ENCODE measurements at places on chromosomes 6 and 20.

GRCh38 chr6:128208851-128209580 lies 308.2 kb upstream of the THEMIS start:
- DNase-seq, result no peak

GRCh38 chr6:65126667-65127066 lies 580.4 kb downstream of the EYS start:
- DNase-seq, result no peak

DNA sequence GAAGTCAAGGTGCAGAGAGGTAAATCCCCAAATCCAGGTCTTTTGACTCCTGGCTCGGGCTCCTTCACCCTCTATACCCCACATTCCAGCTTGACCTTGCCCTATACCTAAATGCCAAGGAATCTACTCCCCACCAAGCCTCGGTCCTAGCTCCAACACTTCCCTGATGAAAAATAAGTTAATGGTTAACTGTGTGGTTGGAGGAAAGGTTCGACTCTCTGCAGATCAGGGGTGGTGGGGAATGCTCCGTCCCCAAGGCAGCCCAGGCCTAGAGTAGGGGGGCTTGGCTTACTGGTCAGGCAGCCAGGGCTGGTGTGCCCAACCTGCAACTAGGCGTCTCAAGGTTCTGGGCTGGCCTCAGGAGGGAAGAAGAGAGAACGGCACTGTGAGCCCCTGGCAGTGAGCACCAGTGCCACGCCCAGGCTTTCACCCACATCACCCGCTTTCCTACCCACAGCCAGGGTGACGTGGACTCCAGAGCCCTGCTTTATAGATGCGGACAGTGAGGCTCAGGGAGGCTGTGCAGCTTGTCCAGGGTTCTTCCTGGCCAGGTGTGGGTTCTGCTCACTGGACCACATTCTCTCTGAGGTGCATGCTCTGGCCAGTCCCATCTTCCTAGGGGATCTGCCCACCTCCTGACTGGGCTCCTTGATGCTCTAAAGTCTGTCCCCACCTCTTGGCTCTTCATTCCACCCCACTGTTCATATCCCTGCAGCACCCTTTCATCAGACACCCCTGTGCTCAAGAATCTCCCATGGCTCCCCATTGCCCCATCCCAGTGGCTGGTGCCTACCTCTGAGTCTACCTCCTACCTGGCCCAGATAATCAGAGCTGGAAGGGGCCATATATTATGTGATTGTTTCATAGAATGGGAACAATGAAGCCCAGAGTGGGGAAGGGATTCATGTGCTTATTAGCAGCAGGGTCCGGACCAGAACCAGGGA lies 8.2 kb downstream of the SPDEF start:
- no peak for DNase-seq

- no peak for DNase-seq
Measured at GRCh38 chr6:20350215-20350614, 51.5 kb upstream of the E2F3 start.

- no peak for DNase-seq
Measured at GRCh38 chr6:163175301-163175700, 239.2 kb upstream of the QKI start.

DNA sequence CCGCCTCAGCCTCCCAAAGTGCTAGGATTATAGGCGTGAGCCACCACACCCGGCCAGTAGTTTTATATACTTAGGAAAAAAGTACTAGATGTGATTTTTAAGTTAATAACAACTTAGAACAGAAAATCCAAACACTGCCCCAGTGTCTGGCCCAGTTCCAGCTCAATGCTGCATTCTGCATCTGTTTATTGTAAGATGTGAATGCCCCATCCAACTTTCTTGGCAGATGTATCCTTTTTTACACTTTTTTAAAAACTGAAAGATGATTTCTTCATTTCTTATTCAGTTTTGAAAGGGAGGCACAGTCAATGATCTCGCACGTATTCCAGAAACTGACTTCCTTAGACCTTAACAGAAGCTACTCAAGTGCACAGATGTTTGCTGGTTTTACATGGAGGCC lies 85.6 kb upstream of the SRSF6 start:
- DNase-seq, result no peak

DNA sequence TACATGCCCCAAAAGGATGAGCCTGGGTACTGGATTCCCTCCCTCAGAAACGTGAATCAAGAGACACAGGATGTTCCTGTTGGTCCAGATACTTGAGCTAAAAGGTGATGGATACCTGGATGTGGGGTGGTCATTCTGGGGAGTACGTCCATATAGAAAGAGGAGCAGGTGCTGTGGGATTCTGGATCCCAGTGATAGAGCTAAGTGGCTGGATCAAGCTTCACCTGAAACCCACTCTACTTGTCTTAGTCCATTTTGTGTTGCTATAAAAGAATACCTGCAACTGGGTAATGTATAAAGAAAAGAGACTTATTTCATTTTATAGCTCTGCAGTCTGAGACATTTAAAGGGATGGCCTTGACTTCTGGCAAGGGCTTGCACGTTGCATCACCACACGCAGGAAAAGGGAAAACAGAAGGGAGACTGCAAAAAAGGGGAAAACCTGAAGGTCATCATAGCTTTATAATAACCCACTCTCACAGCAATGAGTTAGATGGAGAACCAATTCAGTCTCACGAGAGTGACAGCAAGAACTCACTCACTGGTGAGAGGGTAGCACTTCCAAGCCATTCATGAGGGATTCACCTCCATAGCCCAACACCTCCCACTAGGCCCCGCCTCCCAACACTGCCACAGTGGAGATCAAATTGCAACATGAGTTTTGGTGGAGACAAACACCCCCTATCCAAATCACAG lies 31.2 kb downstream of the RIPOR3 start:
- no peak for DNase-seq

GRCh38 chr6:128494440-128494839 lies 26.0 kb downstream of the PTPRK start:
- DNase-seq, result no peak

GRCh38 chr6:168322966-168323365 lies 3.4 kb upstream of the DACT2 start:
- no peak for DNase-seq

GRCh38 chr6:169930799-169931198 lies 179.4 kb downstream of the ERMARD start:
- DNase-seq, result no peak

- DNase-seq, result no peak
Measured at GRCh38 chr6:6788394-6789032, 200.0 kb downstream of the LY86 start.

DNA sequence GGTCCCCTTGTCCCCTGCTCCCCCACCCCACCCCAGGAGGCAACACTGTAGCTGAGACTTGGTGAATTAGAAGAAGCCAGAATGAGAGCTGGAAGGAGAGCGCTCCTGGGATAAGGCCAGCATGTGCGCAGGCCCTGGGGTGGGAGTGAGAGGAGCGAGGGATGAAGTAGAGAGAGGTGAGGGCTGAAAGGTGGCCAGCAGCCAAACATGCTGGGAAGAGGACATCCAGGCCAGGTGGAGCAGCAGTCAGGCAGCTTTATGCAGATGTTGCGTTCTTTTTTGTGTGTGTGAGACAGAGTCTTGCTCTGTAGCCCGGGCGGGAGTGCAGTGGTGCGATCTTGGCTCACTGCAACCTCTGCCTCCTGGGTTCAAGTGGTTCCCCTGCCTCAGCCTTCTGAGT lies 2.2 kb upstream of the BPIFB1 start:
- DNase-seq, result no peak

DNA sequence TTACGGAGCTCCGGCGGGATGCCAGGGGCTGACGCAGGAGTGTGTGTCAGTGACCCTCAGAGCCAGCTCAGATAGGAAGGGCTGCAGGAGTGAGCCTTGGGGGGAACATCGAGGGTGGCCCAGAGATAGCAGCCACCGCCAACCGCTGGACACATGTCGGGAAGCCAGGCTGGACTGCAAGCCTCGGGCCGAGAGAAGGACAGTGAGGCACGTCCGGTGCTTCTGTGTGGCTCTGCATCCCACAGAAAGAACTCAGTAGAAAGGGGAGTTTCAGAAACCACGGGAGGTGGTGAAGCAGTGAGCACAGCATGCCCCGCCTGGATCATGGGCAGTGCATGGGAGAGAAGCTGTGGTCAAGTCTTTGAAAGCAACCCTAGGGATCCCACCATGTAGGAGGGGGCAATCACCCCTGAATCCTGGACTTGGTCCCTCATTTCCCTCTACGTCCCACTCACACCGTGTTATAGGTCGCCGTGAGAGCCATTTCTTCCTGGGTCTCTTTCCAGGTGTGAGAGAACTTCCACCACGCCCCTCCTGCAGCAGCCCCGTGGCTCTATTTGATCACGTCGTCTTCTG lies 383.7 kb upstream of the CDH4 start:
- DNase-seq, result no peak

GRCh38 chr6:37202788-37203491 lies 33.0 kb downstream of the PIM1 start:
- no peak for DNase-seq

DNA sequence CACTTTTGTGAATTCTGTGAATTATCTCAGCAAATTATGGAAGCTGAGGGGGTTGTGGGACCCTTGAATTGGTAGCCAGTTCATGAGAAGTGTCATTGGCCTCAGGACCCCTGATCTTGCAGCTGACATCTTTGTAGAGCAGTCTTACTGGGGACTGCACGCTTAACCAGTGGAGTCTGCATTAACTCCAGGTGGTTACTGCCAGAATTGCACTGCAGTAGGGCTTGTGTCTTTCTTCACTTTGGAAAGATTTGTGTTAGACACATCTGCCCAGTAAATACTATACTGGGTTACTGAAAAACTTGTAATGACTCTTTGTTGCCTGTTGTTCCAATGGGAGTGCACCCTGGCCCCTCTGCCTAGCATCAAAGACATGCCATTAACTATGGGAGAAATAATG lies 21.2 kb upstream of the CDKN1A start:
- no peak for DNase-seq

DNA sequence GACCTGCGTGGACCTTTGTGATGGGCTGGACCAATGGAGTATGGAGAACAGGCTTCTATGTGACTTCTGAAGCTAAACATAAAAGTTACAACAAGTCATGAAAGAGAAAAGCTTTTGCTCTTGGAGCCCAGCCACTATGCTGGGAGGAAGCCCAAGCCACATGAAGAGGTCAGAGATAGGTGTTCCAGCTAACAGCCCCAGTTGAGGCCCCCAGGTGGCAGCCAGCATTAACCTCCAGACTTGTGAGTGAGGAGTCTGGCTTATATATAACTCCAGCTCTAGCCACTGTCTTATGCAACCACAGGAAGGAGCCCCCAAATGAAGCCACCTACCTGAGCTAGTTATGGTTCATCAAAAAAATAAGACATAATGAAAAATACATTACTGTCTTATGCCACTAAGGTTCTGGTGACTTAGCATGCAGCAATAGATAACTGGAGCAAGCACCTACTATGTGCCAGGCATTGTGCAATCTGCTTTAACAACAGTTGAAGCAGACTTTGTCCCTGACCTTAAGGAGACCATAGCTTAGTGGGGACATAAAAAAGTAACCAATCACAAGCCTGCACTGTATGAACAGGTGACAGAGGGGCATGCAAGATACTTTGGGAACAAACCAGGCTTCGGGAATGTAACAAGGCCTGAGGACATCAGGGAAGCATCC lies 599.6 kb downstream of the PTPRT start:
- no peak for DNase-seq

- no peak for DNase-seq
Measured at GRCh38 chr6:144379356-144379755, 94.2 kb downstream of the UTRN start.

DNA sequence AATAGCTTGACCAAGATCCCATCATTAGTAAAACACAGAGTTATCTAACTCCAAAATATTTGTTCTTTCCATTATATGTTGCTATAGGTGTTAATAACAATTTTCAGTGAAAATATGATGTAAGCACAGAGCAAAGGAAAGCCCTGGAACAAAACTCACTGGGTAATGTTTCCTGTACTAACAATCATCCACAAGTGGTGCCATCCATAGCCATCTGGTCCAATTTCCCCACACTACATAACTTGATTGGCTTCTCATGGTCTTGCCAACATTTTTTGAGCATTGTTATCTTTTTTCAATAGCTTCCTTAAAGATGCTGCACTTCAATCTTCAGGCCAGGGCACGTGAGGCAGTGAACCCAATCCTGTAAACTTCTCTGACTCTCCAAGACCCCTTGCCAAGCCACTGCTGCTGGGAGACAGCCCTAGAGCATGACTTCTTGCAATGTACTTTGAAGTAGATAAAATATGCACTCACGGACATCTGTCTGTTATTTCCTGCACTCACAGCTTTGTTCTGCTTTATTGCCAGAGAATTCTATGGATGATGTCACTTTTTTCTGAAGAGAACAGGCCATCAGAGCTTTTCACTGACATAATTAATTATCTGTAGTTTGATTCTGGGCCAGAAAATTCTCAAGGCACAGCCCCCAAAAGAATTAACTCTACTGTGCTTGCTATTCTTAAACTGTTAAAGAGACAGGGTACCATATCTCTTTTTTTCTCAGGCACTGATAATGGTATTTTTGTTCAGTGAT lies 97.5 kb upstream of the TMEM30A start:
- no peak for DNase-seq

- no peak for DNase-seq
Measured at GRCh38 chr6:134034478-134034877, 17.9 kb downstream of the SLC2A12 start.

DNA sequence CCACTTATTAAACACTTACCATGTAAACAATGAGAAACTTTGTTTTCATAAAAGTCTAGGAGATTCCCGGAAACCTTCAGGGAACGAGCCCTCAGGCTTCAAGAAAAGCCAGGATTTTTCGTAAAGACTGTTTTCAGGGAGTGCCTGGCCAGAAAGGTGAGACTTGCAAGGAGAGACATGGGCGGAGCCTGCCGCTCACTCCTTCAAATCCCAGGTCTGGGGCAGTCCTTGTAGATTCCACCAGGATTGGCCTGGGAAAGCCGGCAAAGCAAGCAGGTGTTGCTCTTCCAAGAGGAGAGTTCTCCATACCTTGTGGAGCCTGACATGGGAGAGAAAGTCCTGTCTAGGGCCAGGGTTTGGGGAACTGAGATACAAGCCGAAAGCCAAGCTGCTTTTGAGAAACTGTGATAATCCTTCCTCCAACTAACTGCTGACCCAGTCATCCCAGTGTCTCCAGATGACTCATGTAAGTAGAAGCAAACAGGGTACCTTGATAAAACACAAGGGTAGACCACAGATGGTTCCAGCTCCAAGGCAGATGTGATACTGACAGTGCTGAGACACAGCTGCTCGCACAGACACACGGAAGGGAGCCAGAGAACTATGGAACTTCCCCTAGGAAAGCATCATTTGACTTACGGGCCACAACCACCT lies 69.4 kb upstream of the NAA20 start:
- no peak for DNase-seq

DNA sequence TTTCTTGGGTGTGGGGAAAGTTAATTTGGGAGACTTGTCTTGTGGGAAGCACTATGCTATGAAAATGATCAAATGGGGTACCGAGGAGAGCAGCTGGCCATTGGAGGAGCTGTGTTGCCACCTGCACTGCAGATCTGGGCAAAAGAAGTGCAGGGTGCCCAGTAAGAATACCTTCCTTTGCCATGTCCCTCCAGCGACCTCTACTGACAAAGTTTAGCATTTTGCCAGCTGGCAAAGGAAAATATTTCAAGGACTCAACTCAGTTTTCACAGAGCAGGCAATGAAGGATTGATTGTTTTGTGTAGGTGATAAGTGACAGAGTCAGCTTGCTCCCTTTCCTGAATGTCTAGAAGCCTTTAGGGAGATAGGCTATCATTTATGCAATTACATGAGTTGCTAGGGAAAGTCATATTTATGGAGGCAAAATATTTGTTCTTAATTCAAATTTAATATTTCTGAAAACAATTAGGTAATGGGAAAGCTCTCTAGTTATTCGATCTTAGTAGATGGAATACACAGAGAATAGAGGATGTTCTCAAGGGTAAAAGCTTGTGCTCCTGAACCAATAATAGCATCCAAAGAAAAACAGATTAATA lies 118.4 kb downstream of the FARS2 start:
- no peak for DNase-seq

GRCh38 chr6:39361657-39362486 lies 39.4 kb upstream of the KCNK16 start:
- peak; percentile 51 for DNase-seq
